SHP77 treated with DMSO at 0.1 percent for 48 hours (cell line): ENCODE measurements at places on chromosomes 5 and 9.

GRCh38 chr9:18437315-18438201 is 36.4 kb upstream of the ADAMTSL1 start:
- no peak for DNase-seq

DNA sequence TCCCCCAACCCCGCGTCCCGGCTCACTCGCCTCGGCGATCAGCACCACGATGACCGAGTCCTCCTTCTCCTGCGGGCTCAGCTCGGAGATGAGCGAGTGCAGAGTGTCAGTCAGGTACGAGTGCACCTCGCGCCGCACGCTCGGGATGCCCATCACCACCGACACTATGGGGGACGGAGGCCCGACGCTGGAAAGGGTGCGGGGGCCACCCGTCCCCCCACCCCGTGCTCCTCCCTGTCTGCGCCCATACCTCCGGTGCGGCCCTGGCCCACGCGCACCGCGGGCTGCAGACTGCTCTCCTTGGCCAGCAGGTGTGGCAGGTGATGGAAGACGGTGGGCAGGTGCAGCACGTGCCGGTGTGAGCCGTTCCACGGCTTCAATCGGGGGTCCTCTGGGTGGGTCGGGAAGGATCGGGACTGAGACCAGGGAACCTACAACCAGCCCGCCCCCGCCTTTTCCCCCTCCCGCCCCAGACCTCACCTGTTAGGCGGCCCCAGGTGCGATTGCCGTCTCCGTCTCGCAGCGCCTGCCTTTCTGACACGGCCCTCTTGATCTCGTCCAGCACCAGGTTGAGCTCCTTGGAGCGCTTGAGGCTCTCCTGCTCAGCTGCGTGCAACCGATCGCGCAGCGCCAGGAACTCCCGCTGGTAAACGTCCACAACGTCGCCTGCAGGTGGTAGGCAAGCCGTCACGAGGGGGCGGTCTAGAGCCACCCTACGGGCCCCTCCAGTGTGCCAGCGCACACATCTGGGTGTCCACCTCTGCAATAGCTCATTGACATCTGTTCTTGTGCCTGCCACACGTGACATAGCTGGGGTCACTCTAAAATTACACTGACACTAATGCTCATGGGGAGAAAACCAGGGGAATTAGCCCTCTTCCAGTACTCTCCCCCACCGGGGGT is 5.1 kb downstream of the MGAT4B start:
- DNase-seq = no peak

DNA sequence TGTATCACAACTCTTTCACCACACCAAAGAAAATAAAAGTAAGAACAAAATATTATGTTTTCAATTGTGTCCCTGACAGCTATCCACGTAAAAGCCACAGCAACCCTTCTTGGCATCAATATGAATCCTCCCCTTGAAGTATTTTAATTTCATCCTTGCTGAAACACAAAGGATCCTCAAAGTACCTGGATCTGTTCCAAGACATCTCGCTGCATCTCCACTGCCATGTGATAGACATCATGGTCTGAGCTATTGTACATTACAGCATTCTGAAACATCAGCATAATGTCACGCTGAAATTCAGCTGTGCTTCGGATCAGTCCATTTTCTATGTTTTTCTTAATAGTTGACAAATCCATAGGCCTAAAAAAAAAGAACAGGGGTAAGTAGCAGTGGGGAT is 17.7 kb downstream of the BRD8 start:
- DNase-seq = no peak

- DNase-seq = no peak
These were observed 101.1 kb downstream of the RGS3 start for GRCh38 chr9:113564498-113565237.

- no peak for DNase-seq
These were observed 17.7 kb upstream of the ANGPTL2 start for GRCh38 chr9:127140181-127140580.

- no peak for DNase-seq
These were observed 13.3 kb downstream of the PDGFRB start for GRCh38 chr5:150142185-150142958.

- DNase-seq = no peak
These were observed 587.7 kb upstream of the MEF2C start for GRCh38 chr5:89470658-89471057.

GRCh38 chr9:133502112-133502511 is 22.6 kb downstream of the MYMK start:
- DNase-seq = no peak

- no peak for DNase-seq
These were observed 56.7 kb upstream of the PCSK5 start for GRCh38 chr9:75833778-75834177.
